Tibial nerve (tissue), 4 donors: ENCODE measurements at places on chromosomes 2 and 18.

GRCh38 chr2:20985062-20985461 is 58.8 kb downstream of the APOB start:
- DNase-seq, result no peak
- no peaks in the 10 kb centered on the region for H3K4me1 ChIP-seq
- H3K27me3 ChIP-seq, result no peaks in the 10 kb centered on the region
- no peaks in the 10 kb centered on the region for H3K36me3 ChIP-seq
- H3K27ac ChIP-seq, result no peak overlapping the region
- no peak overlapping the region for H3K4me3 ChIP-seq

DNA sequence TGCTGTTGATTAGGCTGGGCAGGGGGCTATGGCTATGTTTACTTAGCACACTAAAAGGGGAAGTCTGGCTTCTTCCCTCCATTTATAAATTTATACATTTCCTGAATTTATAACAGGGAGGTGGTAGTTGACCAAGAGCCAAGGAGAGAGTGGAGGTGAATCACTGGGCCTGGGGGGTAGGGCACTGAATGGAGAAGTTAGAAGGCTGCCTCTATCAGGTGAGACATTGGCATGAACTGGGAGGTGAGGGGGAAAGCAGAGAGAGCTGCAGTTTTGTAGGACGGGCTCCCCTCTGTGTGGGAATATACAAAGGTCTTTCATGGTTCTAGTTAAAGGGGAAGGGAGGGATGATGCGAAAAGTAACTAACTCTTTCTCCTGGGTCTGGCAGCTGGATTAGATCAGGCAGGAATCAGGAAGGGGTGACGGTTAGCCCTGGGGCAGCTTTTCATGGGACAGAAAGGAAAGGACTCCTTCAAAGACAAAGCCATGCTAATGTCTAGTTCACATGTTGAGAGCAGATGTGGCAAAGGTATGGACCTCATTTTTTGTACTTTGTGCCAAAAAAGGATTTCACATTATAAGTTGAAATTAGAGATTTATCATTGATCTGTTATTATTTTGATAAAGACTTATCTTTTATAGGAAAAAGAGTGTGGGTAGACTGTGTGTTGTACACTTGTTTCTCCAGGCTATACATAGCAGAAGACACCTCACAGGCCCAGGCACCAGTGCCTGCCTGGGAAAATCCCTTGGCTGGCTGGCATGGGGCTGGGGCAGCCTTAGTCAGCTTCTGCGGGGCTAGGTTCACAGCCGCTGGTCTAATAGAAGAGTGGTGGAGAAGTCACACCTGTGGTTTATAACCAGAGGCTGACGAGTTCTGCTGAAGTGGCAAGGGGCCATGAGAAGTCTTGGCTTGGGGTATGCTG is 158.7 kb downstream of the CLIP4 start:
- no peaks in the 10 kb centered on the region for H3K27me3 ChIP-seq

DNA sequence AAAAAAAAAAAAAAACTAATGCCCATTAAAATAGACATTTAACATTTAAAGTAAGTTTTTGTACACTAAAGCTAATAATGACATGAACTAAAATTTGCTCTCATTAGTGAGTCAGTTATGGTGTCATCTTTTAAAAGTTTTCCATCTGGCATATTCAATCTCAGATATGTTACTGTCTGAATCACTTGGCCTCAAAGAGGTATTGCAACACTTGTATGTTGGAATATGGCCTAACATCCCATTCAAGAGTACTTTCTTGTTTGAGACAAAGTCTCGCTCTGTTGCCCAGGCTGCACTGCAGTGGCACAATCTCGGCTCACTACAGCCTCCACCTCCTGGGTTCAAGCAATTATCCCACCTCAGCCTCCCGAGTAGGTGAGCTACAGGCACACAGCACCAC is 169.7 kb downstream of the TMEM163 start:
- H3K27me3 ChIP-seq, result no peaks in the 10 kb centered on the region
- H3K4me3 ChIP-seq, result no peak overlapping the region

- H3K27ac ChIP-seq, result no peak overlapping the region
- H3K36me3 ChIP-seq, result no peaks in the 10 kb centered on the region
- no peaks in the 10 kb centered on the region for H3K27me3 ChIP-seq
- no peak for DNase-seq
- H3K4me1 ChIP-seq, result peaks cover 29% of the 10 kb centered on the region
Observed at GRCh38 chr2:148875387-148876051, 492 bp downstream of the KIF5C start.

DNA sequence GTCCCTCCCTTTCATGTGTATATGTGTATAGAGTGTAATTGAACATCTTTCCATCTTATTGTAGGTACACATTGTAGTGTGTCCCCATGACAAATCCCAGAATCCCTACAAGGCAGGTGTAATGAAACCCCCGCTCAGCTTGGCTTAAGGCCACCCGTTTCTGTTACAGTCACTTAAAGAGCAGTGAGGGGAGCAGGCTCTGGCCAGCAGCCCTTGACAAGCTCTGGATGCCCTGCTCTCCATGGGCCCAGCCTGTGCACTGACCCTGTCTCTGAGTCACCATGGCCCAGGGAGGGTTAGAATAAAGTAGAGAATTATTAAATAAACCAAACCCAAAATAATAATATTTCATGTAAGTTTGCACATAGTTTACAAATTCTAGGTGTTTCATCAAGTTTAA is 17.2 kb upstream of the MAL start:
- no peaks in the 10 kb centered on the region for H3K4me1 ChIP-seq
- no peak overlapping the region for H3K27ac ChIP-seq
- no peak for DNase-seq

DNA sequence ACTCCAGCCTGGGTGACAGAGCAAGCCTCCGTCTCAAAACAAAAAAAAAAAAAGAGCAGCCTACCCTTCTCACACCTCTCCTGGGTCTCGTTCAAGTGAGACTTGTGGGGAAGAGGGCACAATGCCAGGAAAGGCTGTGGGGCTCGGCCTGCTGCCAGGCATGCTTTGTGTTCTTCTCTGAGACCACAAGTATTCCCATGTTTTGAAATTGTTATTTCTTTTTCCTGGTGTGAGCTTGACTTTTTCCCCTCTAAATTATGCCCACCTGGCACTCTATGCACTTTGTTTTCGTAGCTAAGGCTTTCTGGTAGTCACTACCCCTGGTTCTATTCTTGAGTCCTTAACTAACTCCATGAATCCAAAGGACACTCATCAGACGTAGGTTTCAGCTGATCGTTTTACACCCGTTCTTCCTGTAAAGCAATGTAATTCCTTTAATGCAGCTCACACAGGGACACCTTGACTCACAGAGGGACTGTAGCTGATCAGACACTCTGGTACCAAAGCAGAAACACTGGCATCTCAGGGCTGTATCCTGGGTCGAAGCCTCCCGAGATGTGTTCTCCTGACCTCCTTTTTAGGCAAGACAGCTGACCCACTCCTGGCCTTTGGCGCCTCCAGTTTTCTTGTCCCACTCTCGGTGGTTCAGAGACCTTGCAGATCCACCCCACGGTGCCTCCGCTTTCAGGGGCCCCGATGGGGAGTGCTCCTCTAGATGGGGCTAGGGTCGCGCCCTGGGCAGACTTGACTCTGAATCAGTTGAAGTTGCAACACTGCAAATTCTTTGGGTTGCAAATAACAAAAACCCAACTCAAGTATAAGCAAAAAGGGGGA is 193.3 kb upstream of the AGAP1 start:
- H3K27me3 ChIP-seq, result no peaks in the 10 kb centered on the region
- H3K27ac ChIP-seq, result no peak overlapping the region
- no peak for DNase-seq
- no peaks in the 10 kb centered on the region for H3K36me3 ChIP-seq
- no peaks in the 10 kb centered on the region for H3K4me1 ChIP-seq

- H3K27ac ChIP-seq, result no peak overlapping the region
- H3K36me3 ChIP-seq, result no peaks in the 10 kb centered on the region
- DNase-seq, result no peak
- no peaks in the 10 kb centered on the region for H3K27me3 ChIP-seq
- H3K4me3 ChIP-seq, result no peak overlapping the region
Observed at GRCh38 chr2:46394649-46395510, 84.5 kb upstream of the TMEM247 start.

DNA sequence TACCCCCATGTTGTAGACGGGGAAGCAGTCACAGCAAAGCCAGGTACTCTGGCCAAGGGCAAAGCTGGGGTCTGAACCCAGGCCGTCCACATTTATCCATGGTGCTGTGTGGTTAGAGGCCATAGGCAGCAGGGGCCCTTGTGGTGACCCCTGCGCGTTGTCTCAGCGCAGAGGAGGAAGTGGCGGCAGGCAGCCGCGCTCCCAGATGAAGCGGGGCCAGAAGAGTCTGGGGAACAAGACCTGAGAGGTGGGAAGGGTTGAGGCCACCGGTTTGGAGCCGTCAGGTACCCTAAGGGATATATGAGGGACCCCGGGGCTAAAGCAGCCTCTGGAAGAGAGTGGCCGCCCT is 770 bp downstream of the ZNF396 start:
- H3K27me3 ChIP-seq, result no peaks in the 10 kb centered on the region
- no peak for DNase-seq
- no peaks in the 10 kb centered on the region for H3K36me3 ChIP-seq

DNA sequence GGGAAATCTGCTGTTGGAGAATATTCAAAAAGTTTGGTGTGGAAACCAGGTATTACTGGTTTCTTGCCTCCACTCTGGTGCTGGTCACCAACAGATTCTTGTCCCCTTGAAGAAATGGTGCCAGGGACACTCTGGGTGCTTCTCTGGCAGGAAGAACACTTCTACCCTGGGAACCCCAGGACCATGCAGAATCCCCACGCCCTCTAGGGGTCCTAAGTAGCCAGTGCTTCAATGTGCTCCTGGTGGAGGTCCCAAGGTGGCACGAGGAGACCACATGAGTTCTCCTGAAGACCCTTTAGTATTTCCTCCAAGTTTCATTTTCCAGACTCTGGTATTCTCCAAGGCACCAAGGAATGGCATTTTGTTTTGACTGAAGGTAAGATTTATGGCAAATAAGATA is 380.6 kb downstream of the TSN start:
- H3K36me3 ChIP-seq, result no peaks in the 10 kb centered on the region
- H3K27ac ChIP-seq, result no peak overlapping the region
- no peaks in the 10 kb centered on the region for H3K27me3 ChIP-seq
- H3K4me3 ChIP-seq, result no peak overlapping the region
- no peak for DNase-seq
- H3K4me1 ChIP-seq, result no peaks in the 10 kb centered on the region

- no peaks in the 10 kb centered on the region for H3K36me3 ChIP-seq
- H3K4me1 ChIP-seq, result no peaks in the 10 kb centered on the region
- H3K4me3 ChIP-seq, result no peak overlapping the region
- H3K27ac ChIP-seq, result no peak overlapping the region
- no peak for DNase-seq
Observed at GRCh38 chr2:18540872-18541271, 19.6 kb downstream of the RDH14 start.

GRCh38 chr2:25618676-25619075 is 54.7 kb downstream of the DTNB start:
- DNase-seq, result no peak
- no peak overlapping the region for H3K27ac ChIP-seq
- H3K36me3 ChIP-seq, result no peaks in the 10 kb centered on the region
- H3K4me1 ChIP-seq, result no peaks in the 10 kb centered on the region
- H3K4me3 ChIP-seq, result no peak overlapping the region

GRCh38 chr2:69554981-69555380 is 88.6 kb downstream of the AAK1 start:
- H3K27me3 ChIP-seq, result no peaks in the 10 kb centered on the region
- H3K27ac ChIP-seq, result no peak overlapping the region
- peak; percentile 34 for DNase-seq
- H3K4me1 ChIP-seq, result no peaks in the 10 kb centered on the region

- H3K4me1 ChIP-seq, result no peaks in the 10 kb centered on the region
- H3K27ac ChIP-seq, result no peak overlapping the region
- H3K27me3 ChIP-seq, result no peaks in the 10 kb centered on the region
- H3K36me3 ChIP-seq, result no peaks in the 10 kb centered on the region
- H3K4me3 ChIP-seq, result no peak overlapping the region
Observed at GRCh38 chr2:66686755-66687154, 251.8 kb downstream of the MEIS1 start.

- no peaks in the 10 kb centered on the region for H3K36me3 ChIP-seq
- no peaks in the 10 kb centered on the region for H3K27me3 ChIP-seq
- no peak overlapping the region for H3K27ac ChIP-seq
- H3K4me1 ChIP-seq, result peaks cover 19% of the 10 kb centered on the region
- H3K4me3 ChIP-seq, result no peak overlapping the region
Observed at GRCh38 chr2:39114771-39115170, 6.1 kb downstream of the SOS1 start.

DNA sequence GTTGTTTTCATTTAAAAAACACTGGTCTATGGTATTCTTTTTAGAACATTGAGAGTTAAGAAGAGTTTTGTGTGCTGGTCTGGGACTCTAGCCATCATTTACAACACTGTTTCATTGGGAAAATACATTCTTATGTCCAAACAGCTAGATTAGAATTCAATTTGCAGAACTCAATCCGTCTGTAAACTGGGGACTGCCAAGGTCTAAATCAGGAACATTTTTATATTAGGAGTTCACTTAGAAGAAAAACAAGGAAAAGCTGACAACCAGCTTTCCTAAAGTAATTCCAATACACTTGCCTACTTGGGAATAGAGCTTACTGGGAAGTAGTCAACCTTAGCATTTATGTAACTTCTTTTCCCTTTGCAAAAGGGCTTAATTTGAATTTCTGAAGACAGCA is 91.5 kb upstream of the RNF152 start:
- DNase-seq, result no peak
- H3K4me3 ChIP-seq, result no peak overlapping the region
- no peaks in the 10 kb centered on the region for H3K27me3 ChIP-seq
- no peaks in the 10 kb centered on the region for H3K36me3 ChIP-seq

- no peaks in the 10 kb centered on the region for H3K36me3 ChIP-seq
- no peak for DNase-seq
- peak overlapping the region; percentile 46 for H3K27ac ChIP-seq
- H3K4me3 ChIP-seq, result no peak overlapping the region
Observed at GRCh38 chr2:9403924-9404323, 19.4 kb downstream of the ITGB1BP1 start.

GRCh38 chr18:24214913-24215312 is 76.1 kb downstream of the CABYR start:
- peaks cover 12% of the 10 kb centered on the region for H3K4me1 ChIP-seq
- H3K4me3 ChIP-seq, result no peak overlapping the region
- H3K27ac ChIP-seq, result no peak overlapping the region
- no peak for DNase-seq

DNA sequence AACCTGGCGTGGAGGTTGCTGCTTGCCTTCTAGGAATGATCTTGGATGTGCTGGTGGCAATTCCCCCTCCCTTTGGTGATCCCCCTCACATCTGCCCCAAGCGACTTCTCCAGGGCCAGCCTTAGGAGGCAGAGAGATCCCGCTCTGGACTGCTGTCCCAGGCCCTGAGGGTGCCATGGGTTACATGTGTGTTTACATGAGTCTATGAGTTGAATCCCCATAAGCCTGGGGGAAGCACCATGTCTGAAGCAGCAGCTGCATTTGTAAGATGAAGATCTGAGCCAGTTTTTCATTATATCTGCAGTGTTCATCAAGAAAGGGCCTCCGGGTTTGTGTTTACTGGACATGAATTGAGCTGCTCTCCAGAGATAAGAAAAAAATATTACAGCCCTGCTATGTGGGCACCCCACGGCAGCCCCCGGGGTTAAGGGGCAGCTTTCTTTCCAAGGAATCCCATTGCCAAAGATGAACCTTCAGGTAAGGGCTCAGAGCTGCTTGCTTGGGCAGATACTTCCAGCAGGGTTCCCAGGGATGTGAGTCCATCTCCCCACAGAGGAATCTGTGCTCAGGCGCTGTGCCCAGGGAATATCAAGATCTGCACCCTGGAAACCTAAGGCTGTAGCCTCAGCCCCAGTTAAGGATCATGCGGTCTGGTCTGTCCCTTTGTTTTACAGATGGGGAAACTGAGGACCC is 46.0 kb downstream of the MRPS5 start:
- H3K4me1 ChIP-seq, result no peaks in the 10 kb centered on the region
- H3K36me3 ChIP-seq, result no peaks in the 10 kb centered on the region
- H3K27ac ChIP-seq, result no peak overlapping the region
- no peaks in the 10 kb centered on the region for H3K27me3 ChIP-seq
- no peak overlapping the region for H3K4me3 ChIP-seq

GRCh38 chr2:135093193-135093592 is 41.1 kb downstream of the RAB3GAP1 start:
- H3K4me3 ChIP-seq, result no peak overlapping the region
- no peaks in the 10 kb centered on the region for H3K27me3 ChIP-seq
- no peaks in the 10 kb centered on the region for H3K4me1 ChIP-seq
- DNase-seq, result no peak
